CD4-positive, alpha-beta T cell treated with Interleukin-21 for 1 hour (primary cell): ENCODE measurements at places on chromosomes 4 and X.

GRCh38 chr4:130203571-130203970 lies 1107.6 kb downstream of the C4orf33 start:
- no peak for DNase-seq

- no peak for DNase-seq
Observed at GRCh38 chr4:133208694-133209285, 59.7 kb downstream of the PCDH10 start.

GRCh38 chr4:67292636-67293035 lies 252.7 kb downstream of the CENPC start:
- no peak for DNase-seq

DNA sequence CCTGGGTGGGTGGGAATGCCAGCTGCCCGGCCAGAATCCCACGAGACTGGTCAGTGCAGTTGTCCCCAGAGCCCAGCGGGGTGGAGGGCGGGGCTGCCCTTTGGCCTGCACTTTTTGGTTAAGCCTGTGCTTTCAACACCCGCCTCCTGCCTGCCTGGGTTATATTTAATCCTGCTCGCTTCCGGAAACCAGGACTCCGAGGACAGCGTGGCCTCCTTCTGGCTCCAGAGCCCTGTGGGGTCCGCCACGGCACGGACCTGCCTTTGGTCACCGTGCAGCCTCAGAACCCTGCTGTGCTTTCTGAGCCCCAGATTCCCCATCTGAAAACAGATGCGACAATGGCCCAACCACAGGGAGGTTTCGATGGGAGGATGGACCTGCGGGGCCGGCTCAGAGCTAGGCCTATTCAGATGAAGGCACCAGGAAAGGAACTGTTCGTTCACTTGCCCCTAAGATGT lies 29.4 kb upstream of the KIAA0232 start:
- no peak for DNase-seq

GRCh38 chrX:68461093-68461492 lies 27.8 kb upstream of the OPHN1 start:
- no peak for DNase-seq

DNA sequence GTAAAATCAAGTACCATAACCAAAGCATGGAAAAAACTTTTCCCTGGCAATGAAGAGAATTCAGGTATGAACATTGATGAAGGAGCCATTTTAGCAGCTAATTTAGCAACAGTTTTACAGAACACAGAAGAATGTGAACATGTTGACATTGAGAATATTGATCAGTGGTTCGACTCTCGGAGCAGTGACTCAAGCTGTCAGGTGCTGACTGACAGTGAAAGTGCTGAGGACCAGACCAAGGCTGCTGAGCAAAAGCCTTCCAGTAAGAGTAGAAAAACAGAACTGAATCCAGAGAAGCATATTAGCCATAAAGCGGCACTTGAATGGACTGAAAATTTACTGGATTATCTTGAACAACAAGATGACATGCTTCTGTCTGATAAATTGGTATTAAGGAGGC lies 2.8 kb downstream of the TIGD2 start:
- no peak for DNase-seq

DNA sequence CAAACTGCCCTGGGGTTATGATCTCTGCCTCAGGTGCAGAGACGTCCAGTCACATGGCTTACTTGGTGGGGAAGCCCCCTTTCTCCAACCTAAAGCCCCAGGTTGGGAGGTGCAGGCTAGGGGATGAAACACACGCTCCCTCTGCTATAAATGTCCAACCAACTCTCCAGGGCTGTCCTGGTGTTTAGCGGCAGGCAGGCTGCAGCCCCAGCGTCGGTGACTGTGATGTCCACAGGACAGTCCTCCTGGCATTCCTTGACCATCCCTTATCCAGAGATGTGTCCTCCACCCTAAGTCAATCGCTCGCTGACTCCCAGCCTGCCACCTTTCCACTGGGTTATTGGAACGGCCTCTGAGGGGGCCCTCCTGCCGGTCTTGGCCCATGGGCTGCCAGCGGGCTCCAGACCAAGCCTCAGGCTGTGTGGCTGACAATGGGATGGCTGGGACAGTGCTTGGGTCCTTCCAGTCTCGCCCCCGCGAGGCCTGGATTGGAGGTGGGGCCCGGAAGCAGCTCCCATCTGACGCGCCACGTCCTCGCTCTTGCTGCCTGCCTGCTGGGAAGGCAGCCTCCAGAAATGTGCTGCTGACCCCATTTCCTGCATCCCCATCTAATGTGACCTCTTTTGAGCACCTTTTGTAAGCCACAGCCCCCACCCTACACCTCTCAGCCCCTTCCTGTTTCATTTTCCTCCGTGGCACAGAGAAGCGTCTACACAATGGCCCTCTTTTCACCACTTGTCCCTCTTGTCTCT lies 60.8 kb upstream of the ADRA2C start:
- DNase-seq = no peak

GRCh38 chr4:176313596-176314336 lies 6.0 kb upstream of the SPCS3 start:
- no peak for DNase-seq

DNA sequence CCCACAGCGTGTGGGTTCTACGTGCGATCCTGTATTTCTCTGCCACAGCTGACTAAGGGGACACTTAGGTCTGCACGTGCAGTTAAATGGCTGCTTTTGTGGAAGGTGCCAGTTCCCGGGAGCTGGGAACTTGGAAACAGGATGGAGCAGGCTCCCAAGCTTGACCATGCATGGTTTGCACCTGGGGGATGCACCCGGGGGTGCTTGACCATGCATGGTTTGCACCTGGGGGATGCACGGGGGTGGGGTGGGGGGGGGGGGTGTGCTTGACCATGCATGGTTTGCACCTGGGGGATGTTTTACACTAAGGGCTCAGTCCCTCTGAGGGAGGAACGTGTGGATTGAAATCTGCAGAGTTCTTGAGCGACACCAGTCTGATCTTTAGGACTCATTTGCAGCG lies 5.7 kb downstream of the WFS1 start:
- DNase-seq = no peak

- DNase-seq = no peak
Observed at GRCh38 chrX:88944661-88945060, 197.6 kb downstream of the CPXCR1 start.

DNA sequence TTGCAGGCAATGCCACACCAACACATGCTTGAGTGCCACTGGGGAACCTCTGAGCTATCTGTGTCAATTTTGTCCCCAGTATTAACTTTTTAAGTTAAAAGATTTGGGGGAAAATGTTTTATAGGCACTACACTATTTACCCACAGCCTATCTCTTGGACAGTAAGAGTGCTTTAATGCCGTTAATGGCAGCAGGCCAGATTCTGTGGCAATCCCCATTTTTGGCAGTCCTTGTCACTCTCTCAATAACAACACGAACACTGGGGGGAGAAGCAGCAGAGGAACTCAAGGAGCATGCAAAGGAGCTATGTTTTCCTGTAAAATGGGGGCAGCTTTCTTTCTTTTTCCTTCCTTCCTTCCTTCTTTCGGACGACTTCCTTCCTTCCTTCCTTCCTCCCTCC lies 168.6 kb downstream of the NSUN7 start:
- no peak for DNase-seq

GRCh38 chr4:123651536-123652180 lies 255.1 kb downstream of the SPRY1 start:
- DNase-seq = no peak

DNA sequence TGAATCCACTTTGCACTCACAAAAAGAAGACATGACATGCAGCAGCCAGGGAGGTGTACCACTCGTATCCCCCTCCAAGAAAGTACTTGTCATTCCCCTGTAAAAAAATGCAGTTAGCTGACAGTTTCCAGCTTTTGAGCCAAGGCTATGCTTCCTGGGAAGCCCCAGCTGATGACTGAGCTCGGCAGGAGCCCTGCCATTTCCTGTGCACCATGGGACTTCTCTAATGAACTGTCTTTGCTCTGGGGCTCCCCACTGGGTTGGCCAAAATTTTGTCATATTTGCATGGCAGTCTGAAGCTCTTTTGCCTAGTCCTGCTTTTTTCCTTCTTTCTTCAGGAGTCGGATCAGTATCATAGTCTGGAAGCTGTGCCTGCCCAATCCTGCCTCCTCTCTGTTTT lies 104.5 kb upstream of the MAOA start:
- no peak for DNase-seq

GRCh38 chrX:130267956-130268448 lies 697 bp downstream of the ZNF280C start:
- DNase-seq = no peak

GRCh38 chr4:189200353-189200752 lies 740.3 kb upstream of the FRG1 start:
- DNase-seq = no peak

DNA sequence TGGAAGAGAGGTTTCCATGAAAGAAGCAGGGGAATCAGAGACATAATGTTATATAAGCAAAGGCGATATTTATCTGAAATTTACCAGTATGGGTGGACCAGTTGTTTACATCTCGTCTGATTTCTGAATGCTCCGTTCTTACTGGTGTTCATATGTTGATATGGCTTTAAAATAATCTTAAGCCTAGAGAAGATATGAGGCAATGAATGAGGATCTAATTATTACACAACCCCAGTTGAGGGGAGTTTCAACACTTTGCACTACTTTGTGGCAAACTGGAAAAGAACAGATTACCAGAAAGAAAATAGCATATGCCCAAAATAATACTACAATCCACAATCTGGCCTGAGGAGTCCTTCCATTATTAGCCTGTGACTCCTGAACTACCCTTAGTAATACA lies 263.3 kb upstream of the MAGEB2 start:
- DNase-seq = no peak

GRCh38 chrX:13419276-13419675 lies 99.4 kb upstream of the ATXN3L start:
- DNase-seq = no peak

- no peak for DNase-seq
Observed at GRCh38 chrX:151821226-151821625, 86.7 kb downstream of the CNGA2 start.

- no peak for DNase-seq
Observed at GRCh38 chr4:75919920-75920319, 17.7 kb upstream of the PPEF2 start.

DNA sequence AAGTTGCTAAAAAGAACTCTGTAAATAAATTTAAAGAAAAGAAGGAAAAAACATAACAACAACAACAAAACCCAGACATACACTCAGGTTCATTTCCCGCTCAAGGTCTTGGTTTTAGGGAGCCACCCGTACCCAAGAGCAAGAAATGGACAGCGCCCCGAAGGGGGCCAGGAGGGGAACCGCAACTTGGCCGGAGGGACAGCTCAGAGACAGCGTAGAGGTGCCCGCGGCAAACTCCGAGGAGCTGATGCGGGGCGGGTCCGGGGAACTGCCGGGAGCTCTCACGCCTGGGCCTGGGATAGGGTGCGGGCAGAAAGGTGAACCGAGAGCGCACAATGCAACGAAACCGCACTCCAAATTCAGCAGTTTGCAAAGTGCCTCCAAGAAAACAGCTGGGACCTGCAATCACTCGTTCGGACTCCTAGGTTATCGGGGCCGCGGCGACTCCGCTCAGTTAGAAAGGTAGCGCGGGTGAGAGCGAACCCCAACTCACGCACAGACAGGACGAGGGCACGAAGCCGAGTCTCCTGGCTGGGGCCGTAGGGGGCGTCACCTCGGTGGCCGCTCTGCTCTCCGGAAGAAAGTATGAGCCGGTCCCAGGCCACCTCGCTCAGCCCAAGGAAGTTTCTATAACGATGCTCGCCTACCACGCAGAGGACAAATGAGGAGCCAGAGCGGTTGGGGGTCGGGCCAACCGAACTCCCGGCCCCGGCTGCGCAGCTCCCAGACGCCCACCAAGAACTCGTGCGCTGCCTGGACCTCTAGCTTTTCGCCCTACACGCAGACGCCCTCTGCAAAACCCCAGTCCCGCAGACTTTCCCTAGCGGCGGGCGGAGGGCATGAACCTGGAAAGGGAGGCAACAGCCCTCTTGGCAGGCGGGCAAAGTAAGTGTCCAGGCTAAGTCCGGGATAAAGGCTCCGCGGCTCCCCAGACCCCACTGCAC lies 1.4 kb downstream of the NDNF start:
- DNase-seq = peak; percentile 17

DNA sequence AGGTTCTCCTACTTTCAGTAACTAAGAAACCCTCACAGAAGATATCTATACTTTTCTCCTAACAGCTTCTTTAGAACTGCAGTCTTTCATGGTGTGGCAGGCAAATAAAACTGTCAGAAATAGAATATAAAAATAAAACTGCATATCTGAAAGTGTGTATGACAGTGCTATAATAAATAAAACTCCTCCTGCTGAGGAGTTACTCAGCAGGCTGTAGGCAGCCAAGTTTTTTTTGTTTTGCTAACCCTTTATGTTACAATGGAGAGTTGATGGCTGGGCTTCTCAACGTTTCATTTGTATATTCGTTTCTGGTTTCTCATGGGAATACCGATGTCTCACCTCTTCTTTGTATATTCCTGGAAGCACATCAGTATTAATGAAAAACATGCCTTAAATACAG lies 18.2 kb upstream of the UGT2B10 start:
- no peak for DNase-seq

GRCh38 chrX:38652934-38653442 lies 91.6 kb downstream of the TSPAN7 start:
- no peak for DNase-seq

DNA sequence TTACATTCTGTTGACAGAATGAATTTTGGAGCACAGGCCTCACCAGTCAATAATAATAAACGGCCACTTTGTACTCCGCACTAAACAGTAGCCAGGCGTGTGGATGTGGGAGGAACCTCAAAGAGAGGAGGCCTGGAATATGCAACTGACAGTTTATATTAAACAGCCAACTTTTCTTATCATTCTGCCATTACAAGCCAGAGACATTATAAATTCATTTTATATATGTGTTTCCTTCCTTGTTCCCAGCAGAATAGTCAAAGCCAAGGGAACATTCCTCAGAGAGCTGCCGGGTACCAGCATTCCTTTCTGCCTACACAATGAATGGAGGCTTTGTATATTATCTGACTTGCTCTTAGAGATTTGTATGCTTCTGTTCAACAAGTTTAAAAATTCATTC lies 436.5 kb upstream of the FTHL17 start:
- DNase-seq = no peak

DNA sequence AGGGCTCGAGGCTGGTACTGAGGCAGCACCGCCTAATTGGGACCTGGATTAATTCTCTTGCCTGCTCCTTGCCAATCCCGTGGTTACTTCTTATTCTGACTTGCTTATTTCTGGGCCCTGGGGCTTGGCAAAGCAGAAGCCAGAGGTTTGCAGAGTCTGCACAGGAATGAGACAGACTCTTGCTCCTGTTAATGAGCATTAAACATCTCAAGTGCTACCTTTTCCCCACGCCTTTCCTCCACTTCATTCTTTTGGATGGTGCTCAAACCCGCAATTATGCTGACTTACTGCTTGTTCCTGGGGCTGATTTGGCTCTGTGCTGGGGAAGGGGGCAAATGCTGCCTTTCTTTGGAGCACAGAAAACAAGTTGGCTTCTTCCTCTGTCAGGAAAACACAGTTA lies 16.5 kb upstream of the STOX2 start:
- no peak for DNase-seq

GRCh38 chrX:13597874-13598273 lies 28.5 kb downstream of the EGFL6 start:
- DNase-seq = no peak

- DNase-seq = no peak
Observed at GRCh38 chr4:8349664-8350236, 80.2 kb downstream of the HTRA3 start.

GRCh38 chr4:176358083-176358469 lies 38.3 kb downstream of the SPCS3 start:
- no peak for DNase-seq

GRCh38 chrX:147900349-147900748 lies 11.4 kb upstream of the FMR1 start:
- no peak for DNase-seq
